ENCODE measurements at places on chromosomes 2 and 18.

GRCh38 chr2:132676999-132677398, 7.0 kb upstream of the LYPD1 start:
- H3K4me3 ChIP-seq, result no peak overlapping the region
- H3K36me3 ChIP-seq, result no peaks in the 10 kb centered on the region
- H3K4me1 ChIP-seq, result no peaks in the 10 kb centered on the region
- DNase-seq, result no peak

DNA sequence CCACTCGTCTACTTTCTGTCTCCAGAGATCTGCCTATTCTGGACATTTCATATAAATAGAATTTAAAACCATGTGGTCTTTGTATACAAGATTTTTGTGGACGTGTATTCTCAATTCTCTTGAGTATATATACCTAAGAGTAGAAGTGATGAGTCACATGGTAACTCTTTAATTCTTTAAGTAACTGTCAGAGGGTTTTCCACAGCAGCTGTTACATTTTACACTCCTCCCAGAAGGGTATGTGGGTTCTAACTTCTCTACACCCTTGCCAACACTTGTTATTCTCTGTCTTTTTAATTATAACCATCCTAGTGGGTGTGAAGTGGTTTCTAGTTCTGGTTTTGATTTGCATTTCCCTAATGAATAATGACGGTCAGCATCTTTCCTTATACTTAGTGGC, 70.9 kb downstream of the MAP3K20 start:
- no peak for DNase-seq
- H3K27ac ChIP-seq, result no peak overlapping the region
- no peaks in the 10 kb centered on the region for H3K27me3 ChIP-seq
- no peak overlapping the region for H3K4me3 ChIP-seq

DNA sequence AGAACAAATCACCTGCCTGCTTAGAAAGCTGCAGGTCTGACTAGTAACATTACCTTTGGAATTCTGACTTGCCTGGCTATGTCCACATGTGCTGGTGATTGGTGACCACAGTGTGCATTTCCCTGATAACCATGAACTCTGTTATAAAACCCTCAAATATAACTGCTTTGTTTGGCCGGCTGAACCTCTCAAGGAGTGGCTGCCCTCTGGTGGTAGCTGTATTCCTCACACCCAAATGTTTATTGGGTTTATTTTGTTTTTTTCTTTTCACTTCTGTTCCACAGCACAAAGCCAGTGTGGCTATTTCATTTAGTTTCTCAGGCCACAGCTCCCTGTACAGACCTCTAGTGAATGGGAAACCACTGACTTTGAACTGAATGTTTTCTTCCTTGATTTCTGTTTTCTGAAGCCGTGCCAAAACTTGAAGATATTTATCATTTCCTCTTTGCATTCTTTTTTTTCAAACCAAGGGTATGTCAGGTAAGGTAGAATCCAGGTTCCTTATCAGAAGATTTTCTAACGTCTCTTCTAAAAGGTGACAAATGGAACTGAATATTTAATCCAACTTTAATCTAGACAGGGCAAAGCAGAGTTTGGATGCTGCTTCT, 549.0 kb upstream of the VRK2 start:
- H3K4me1 ChIP-seq, result peaks cover 9% of the 10 kb centered on the region
- peak; percentile 49 for DNase-seq
- H3K36me3 ChIP-seq, result peaks cover 3% of the 10 kb centered on the region
- H3K27me3 ChIP-seq, result no peaks in the 10 kb centered on the region
- H3K27ac ChIP-seq, result no peak overlapping the region

DNA sequence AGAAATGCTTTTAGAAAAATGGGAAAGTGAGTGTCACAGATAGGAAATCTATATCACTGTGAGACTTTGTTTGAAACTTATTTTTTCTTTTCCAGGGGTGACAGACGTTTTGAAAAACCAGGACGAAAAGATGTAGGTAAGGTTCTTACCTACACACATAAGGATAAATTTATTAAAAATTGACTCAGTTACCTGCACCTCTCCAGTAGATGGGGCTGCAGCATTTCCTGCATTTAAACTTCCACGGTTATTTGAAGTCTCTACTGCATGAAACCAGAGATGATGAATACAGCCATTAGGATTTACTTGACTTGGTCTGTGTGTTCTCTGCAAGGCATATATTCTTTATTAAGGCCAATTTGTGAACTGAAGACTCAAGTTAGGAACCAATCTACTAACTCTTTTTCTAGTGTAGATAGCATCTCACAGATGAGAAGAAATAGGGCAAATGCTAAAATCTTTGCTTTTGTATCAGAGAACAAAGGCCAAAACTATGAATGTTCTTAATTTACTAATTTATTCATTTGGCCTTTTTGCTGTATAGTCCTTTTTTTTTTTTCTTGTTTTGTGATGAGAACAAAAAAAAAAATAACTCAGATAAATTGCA, 15.0 kb downstream of the KCNJ13 start:
- no peaks in the 10 kb centered on the region for H3K4me1 ChIP-seq
- H3K27ac ChIP-seq, result no peak overlapping the region
- no peak overlapping the region for H3K4me3 ChIP-seq
- no peaks in the 10 kb centered on the region for H3K27me3 ChIP-seq

DNA sequence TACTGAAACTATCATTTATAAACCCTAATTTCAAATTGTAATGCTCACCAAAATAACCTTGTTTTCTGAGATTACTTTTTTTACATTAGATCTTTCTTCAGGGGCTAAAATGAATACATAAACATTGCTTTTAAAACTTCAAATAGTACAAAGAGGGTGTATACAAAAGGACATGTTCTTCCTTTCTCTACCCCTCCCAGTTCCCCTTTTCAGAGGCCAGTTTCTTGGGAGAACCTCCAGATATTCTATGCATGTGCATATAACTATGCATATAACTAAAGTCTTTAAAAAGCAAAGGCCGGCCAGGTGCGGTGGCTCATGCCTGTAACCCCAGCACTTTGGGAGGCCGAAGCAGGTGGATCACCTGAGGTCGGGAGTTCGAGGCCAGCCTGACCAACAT, 10.6 kb upstream of the FAM117B start:
- no peak overlapping the region for H3K4me3 ChIP-seq
- no peaks in the 10 kb centered on the region for H3K4me1 ChIP-seq
- H3K27me3 ChIP-seq, result no peaks in the 10 kb centered on the region
- DNase-seq, result no peak
- H3K36me3 ChIP-seq, result no peaks in the 10 kb centered on the region

GRCh38 chr2:85741211-85741832, 12.5 kb upstream of the ATOH8 start:
- peaks cover 7% of the 10 kb centered on the region for H3K4me1 ChIP-seq
- H3K4me3 ChIP-seq, result no peak overlapping the region
- H3K27me3 ChIP-seq, result peaks cover 10% of the 10 kb centered on the region

DNA sequence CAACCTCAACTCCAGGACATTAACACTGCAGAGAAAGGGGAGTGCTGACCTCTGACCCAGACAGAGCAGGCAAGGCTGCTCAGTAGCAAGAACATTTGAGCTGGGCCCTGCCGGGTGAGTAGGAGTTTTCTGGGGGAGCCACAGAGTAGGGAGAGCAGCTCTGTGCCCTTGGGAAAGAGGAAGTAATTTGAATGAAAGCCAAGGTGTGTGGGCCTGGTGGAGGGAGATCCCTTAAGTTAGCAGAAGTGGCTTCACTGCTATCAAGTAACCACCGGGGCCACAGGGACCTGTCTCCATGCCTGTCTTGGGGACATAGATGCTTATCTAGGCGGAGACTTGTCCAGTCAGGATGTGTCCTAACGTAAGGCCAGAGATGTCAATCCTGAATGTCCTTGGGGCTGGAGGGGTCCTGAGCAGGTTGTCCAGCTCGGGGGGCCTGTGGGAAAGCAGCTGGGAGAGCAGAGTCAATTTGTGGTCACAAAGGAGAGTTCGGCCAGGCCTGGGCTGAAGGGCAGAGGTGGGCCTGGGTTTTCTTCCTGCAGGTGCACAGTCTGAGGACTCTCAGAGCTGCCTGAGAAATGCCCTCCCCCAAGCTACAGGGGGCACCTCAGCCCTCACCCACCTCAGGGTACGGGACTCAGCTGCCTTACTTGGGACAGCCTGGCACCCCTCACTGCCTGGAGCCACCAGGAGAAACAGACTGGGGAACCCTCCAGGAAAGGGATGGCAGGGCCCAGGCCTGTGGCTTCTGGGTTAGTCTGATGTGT, 15.0 kb upstream of the OTOF start:
- H3K4me3 ChIP-seq, result no peak overlapping the region
- no peak for DNase-seq
- H3K27me3 ChIP-seq, result no peaks in the 10 kb centered on the region
- no peaks in the 10 kb centered on the region for H3K36me3 ChIP-seq

DNA sequence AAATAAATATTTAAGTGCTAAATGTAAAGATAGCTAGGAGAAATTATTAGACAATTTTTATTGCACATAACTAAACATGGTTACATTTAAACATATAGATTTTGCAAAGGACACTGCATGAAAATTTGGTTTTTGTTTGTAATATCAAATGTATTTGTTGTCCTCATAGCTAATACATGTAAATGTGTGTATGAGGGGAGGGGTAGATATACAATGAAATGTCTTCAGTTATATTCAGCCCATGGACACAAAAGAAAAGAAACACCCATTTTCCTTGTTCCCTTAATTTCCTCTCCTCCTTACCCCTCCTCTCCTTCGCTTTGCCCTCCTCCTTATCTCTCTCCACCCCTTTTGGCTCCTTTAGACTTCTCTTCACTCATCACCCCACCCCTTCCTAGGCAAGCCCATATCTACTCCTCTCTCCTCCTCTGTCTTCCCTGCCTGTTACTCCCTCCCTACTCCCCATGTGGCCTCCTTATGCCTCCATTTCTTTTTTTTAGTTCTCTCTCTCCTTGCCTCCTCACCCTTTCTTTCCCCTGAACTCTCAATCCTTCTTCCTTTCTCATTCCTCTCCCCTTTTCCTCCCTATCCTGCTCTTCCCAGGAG, 1.4 kb downstream of the COL3A1 start:
- no peak for DNase-seq
- no peaks in the 10 kb centered on the region for H3K36me3 ChIP-seq
- no peak overlapping the region for H3K27ac ChIP-seq
- peaks cover 4% of the 10 kb centered on the region for H3K4me1 ChIP-seq
- H3K4me3 ChIP-seq, result no peak overlapping the region

GRCh38 chr2:177355874-177356273, 36.7 kb upstream of the AGPS start:
- no peaks in the 10 kb centered on the region for H3K27me3 ChIP-seq
- no peaks in the 10 kb centered on the region for H3K4me1 ChIP-seq
- no peak for DNase-seq
- no peak overlapping the region for H3K4me3 ChIP-seq
- no peaks in the 10 kb centered on the region for H3K36me3 ChIP-seq
- H3K27ac ChIP-seq, result no peak overlapping the region

GRCh38 chr2:186917866-186918265, 68.9 kb upstream of the ZSWIM2 start:
- no peaks in the 10 kb centered on the region for H3K36me3 ChIP-seq
- H3K27ac ChIP-seq, result no peak overlapping the region
- H3K4me3 ChIP-seq, result no peak overlapping the region
- no peaks in the 10 kb centered on the region for H3K27me3 ChIP-seq

GRCh38 chr18:76364282-76365259, 130.5 kb downstream of the ZNF516 start:
- no peaks in the 10 kb centered on the region for H3K27me3 ChIP-seq
- H3K4me3 ChIP-seq, result no peak overlapping the region
- peaks cover 5% of the 10 kb centered on the region for H3K36me3 ChIP-seq
- H3K4me1 ChIP-seq, result peaks cover 40% of the 10 kb centered on the region
- no peak for DNase-seq

GRCh38 chr2:18398833-18399232, 161.6 kb downstream of the RDH14 start:
- DNase-seq, result no peak
- no peaks in the 10 kb centered on the region for H3K36me3 ChIP-seq
- H3K4me3 ChIP-seq, result no peak overlapping the region
- no peaks in the 10 kb centered on the region for H3K4me1 ChIP-seq
- H3K27me3 ChIP-seq, result no peaks in the 10 kb centered on the region

- no peak overlapping the region for H3K27ac ChIP-seq
- H3K36me3 ChIP-seq, result peaks cover 14% of the 10 kb centered on the region
- H3K27me3 ChIP-seq, result no peaks in the 10 kb centered on the region
- no peak overlapping the region for H3K4me3 ChIP-seq
These were observed 14.6 kb downstream of the NOL10 start for GRCh38 chr2:10675131-10675530.

- no peaks in the 10 kb centered on the region for H3K27me3 ChIP-seq
- H3K36me3 ChIP-seq, result peaks cover 10% of the 10 kb centered on the region
- H3K4me3 ChIP-seq, result no peak overlapping the region
- H3K27ac ChIP-seq, result peak overlapping the region; percentile 1
These were observed 181.4 kb downstream of the OSR1 start for GRCh38 chr2:19176977-19177376.

GRCh38 chr2:190678444-190679162, 29.7 kb downstream of the NAB1 start:
- no peak for DNase-seq
- H3K36me3 ChIP-seq, result 0 out of 2 replicates have a peak, but pooled peaks cover 3% of the 10 kb centered on the region
- H3K4me1 ChIP-seq, result peaks cover 60% of the 10 kb centered on the region
- peak overlapping the region; percentile 41 for H3K27ac ChIP-seq
- no peaks in the 10 kb centered on the region for H3K27me3 ChIP-seq

DNA sequence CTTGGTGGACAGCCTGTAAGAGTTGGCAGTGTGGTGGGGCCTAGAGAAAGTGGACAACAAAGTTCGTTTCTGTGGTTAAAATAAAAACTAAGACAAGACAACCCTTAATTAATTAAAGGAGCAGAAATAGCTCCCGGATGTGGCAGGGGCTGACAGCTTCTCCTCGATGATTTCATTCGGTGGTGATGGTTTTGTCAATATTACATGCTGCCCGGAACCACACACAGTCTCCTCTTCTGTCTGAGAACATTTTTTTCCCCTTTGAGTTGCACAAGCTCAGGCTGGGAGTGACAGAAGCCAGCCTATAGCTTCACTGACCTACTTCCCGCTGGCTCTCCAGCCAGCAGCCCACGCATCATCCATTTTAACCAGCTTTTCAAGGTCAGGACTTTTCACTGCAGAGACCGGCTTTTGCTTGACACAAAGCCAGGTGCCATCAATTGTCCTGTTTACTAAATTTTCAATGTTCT, 378.8 kb downstream of the SLC4A3 start:
- H3K27ac ChIP-seq, result no peak overlapping the region
- no peaks in the 10 kb centered on the region for H3K36me3 ChIP-seq
- H3K4me3 ChIP-seq, result no peak overlapping the region
- H3K4me1 ChIP-seq, result no peaks in the 10 kb centered on the region
- DNase-seq, result no peak

DNA sequence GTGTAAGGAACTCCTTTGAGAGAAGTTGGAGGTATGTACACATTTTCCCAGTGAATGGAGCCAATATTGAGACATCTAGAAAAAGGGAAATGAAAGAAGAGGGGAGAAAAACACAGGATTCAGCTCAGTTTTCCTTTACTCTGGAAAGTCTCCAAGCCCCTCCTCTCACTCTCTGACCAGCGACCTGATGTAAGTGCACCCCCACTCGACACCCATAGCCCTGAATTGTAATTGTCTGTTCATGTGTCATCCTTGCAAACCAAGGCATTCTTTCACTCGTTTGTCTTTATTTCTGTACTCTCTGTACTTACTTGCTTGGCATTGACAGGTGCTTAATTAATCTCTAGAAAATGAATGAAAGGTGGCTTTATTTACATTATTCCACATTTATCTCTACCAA, 55.7 kb upstream of the CTAGE1 start:
- peaks cover 21% of the 10 kb centered on the region for H3K4me1 ChIP-seq
- no peaks in the 10 kb centered on the region for H3K27me3 ChIP-seq
- no peak overlapping the region for H3K27ac ChIP-seq
- no peak for DNase-seq
- H3K4me3 ChIP-seq, result no peak overlapping the region

GRCh38 chr2:15718103-15718943, 126.7 kb downstream of the DDX1 start:
- peaks cover 5% of the 10 kb centered on the region for H3K4me1 ChIP-seq
- H3K4me3 ChIP-seq, result no peak overlapping the region
- H3K36me3 ChIP-seq, result no peaks in the 10 kb centered on the region
- no peaks in the 10 kb centered on the region for H3K27me3 ChIP-seq

All from WTC11 (cell line).